Lower lobe of right lung (tissue), 2 donors: ENCODE measurements at places on chromosomes 5 and 9.

GRCh38 chr9:133742849-133743444 is 4.8 kb upstream of the SARDH start:
- DNase-seq, result peak; percentile 73

DNA sequence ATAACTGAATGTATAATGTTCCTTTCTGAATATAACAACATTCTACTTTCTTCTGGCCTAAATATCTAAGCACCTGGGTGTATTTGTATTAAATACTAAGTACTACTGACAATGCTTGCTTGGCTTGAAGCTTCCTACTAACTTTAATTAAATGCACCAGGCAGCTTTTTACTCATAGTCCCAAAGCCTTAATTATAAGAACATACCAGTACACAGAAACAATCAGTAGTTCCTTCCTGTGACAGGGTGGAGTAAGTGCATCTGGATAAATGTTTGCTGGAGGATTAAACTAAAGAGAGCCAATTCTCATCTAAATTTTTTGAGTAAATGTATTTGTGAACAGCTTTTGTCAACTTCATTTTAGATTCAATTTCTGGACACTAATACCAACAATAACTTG is 558.6 kb upstream of the SEMA6A start:
- no peak for DNase-seq

- DNase-seq, result peak; percentile 34
Measured at GRCh38 chr5:905139-905642, 12.5 kb downstream of the TRIP13 start.

DNA sequence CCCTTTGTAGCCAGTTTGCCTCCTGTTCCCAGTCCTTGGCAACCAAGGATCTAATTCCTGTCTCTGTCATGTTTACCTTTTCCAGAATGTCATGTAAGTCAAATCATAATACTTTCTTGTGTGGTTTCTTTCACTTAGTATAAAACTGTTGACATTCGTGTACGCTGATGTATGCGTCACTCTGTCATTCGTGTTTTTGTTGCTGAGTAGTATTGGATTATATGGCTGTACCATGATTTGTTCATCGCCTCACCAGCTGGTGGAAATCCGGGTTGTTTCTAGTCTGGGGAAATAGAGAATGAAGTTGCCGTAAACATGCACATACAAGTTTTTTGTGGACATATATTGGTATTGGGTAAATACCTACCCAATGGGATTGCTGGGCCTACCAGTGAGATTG is 97.4 kb downstream of the ANGPTL2 start:
- DNase-seq, result no peak

- DNase-seq, result no peak
Measured at GRCh38 chr5:76425928-76426804, 23.1 kb downstream of the IQGAP2 start.

GRCh38 chr9:7921545-7922197 is 122.1 kb upstream of the DMAC1 start:
- DNase-seq, result no peak

GRCh38 chr5:167731951-167732350 is 559.5 kb upstream of the WWC1 start:
- DNase-seq, result no peak

DNA sequence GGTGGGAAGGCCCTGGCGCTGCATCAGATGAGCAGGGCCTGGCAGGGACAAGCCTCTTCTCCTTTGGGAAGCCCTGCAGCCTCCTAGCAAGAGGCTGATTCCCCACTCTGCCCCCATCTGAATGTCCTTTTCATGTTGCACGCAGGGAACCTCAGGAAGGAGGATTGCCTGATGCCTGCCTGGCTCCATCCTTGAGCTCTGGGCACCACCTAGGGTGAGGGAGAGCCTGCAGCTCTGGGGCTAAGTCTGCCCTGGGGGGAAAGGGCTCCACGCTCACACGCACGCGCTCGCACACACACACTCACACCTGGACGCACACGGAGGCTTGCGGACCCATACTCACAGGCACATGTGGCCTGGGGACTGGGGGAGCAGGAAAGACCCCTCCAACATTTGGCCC is 86.6 kb downstream of the LMX1B start:
- no peak for DNase-seq

DNA sequence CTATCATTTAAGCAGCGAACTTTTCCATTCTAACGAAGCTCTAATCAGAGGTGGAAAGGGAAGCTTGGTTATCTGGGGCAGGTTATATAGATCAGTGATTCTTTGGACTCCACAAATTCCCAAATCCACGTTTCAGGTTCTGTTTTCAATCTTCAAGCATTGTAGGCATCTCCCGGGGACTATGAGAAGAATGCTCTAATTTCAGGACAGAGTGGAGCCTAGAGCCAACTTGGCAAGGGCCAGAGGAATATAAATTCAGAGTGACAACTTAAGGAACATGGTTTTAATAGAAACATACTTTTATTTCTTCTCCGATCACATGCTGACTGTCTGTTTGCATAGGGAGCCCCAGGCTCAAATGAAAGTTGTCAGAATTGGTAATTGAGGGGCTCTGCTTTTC is 514.0 kb upstream of the KLF4 start:
- no peak for DNase-seq

DNA sequence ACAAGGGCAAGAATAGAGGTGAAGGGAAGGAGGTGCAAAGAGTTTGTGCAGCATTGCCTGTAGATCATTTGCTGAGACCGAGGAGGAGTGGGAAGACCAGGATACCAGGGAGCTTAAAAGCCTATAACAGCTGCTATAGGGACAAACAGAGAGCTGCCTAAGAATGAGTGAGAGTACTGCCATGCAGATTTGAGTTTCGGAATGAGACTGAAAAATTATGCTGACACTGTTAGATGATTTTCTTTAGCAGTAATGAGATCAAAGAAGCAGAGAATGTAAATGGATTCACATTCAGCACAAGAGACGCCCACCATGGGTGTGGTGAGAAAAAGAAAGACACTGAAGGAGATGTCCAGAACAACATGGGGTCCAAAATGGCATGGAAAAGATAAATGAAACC is 69.7 kb downstream of the EPB41L4A start:
- no peak for DNase-seq

GRCh38 chr5:119411361-119412278 is 40.7 kb upstream of the HSD17B4 start:
- DNase-seq, result no peak

DNA sequence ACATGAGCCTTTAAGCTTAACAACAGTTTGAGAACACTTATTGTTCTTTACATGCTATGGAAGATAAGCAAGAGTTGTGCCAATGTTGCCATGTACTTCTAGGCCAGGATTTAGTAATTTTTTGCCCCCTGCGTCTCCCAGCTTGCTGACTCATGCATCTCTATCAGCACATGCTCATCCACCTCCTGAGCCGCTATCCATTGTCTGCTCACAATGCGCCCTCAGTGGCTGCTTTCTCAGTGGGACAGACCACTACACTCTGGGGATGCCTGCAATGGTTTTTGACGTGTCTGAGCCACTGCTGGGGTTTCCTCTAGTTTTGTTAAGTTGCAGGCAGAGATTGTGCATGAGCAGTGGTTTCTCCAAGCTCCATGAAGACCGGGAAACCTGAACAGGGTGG is 50.9 kb upstream of the PHF2 start:
- no peak for DNase-seq

DNA sequence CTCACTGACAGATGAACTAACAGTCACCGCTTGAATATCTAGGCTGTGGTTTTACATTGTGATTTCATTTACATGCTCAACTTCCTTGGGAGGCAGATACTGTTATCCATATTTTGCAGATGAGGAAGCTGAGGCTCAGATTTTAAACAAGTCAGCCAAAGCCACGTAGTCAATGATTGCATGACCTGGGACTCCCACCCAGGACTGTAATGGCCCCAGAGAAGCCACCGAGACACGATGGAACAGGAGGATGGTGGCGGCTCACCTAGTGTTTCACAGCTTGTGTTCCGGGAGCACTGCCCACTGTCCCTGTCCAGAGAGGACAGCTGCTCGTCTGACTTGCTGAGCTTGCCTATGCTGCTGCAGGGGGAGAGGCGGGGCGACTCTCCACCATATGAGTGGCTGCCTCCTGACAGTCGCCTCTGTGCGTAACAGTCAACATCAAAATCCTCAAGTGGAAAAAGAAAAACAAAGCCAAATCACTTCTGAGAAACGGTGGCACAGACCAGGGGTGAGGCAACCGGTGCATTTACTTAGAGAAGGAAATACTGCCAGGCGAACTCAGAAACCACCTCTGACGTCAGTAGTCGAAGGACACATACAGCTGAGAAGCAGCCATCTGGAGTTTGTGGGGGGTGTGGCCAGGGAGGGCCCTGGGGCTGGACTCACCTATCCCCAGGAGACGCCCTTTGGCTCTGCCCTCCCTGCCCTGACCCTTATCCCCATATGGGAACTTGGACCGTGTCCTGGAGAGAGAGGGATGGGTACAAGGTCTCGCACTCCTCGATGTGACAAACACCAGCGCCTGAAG is 82.5 kb downstream of the PRRT1B start:
- DNase-seq, result peak; percentile 88

DNA sequence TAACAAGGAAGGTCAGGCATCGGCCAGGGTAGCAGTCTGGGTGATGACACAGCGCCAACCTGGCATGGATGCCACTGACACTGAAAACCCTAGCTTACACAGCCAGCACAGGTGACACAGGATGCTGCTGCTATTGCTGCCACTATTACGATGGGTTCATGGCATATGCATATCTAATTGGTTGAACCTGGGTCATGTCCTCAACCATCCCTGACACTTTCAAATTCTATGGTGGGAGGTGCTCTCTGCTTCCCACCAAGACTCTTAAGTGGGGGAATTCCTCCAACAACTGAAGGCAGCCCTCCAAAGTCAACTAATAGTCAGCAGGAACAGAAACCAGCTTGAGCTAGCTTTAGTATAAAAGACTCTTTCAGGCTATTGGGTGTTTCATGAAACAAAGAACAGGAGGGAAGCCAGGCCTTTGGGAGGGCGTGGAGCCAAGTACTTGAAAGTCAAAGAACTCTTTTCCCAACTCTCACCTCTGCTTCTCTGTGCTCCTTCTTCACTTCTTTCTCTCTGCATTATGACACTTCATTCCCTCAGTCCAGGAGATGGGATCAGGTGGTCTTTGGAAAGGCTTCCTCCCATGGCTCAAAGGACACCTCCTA is 21.3 kb downstream of the PTTG1 start:
- no peak for DNase-seq

DNA sequence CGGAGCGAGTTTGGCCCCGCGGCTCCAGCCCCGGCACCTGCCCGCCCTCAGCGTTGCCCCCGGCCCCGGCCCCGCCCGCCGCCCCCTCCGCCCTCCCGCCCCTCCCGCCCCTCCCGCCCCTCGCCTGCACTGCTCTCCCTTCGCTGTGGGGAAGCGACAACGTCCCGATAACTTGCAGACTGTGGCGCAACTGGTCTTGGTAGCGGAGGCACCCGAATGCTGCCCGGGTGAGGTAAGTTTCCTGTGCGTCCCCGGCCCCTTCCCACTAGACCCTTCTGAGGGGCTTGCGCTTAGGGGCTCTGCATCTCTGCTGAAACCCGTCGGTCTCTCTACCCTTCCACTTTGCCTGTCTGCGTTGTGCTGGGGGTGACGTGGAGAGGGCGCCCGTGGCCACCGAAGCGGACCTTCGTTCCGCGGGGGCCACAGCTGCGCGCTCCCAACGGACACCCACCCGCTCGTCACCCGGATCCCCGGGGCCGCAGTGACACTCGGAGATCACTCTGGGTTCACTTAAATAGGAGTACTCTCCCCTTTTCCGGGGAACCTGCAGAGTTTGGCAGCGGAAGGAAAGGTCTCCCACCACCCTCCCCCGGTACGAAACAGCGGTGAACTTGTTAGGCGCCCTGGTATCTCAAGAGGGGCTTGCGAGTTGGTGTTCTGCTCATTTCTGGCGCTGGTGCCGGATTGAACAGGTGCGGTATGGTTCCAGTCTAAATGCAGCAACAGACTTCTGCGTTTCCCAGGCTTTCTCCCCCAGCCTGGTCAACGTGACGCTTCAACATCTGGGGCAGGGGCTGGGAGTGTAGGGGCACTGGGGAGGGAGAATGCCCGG is 707 bp downstream of the PIP5K1B start:
- no peak for DNase-seq

- no peak for DNase-seq
Measured at GRCh38 chr9:102069969-102070368, 331.5 kb upstream of the GRIN3A start.

- no peak for DNase-seq
Measured at GRCh38 chr5:65199993-65200675, 281.6 kb downstream of the ADAMTS6 start.

- no peak for DNase-seq
Measured at GRCh38 chr5:138651058-138651766, 76.0 kb upstream of the HSPA9 start.
